DND-41 (cell line): ENCODE measurements at places on chromosomes 7 and 10.
A peak's percentile ranks its signal among the peaks of the same experiment; 100 is the strongest.

- no peak for DNase-seq
Observed at GRCh38 chr7:41731493-41732435, 28.9 kb upstream of the INHBA start.

DNA sequence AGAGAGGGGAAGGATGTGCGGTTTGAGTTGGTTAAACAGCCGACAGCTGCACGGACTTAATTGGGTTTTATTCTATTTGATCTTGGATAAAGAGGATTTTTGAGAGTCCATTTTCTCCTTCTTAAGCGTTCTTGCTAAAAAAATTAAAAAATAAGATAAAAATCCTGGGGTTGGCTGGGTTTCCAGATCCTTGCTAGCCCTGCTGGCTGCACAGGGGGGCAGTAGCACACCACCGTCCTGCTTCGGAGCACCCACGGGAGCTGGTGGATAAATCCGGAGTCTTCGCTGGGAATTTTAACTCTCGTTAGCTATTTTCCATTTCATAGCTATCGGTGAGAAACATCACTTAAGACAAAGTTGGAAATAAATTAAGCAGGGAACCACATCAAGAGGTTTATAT lies 792.0 kb downstream of the TYW1 start:
- no peak for DNase-seq

GRCh38 chr7:477626-478220 lies 41.9 kb downstream of the PDGFA start:
- no peak for DNase-seq

- DNase-seq = peak; percentile 31
Observed at GRCh38 chr10:21494191-21495001, 31.1 kb downstream of the SKIDA1 start.

GRCh38 chr7:147639751-147640150 lies 950.8 kb upstream of the C7orf33 start:
- no peak for DNase-seq
